NCI-H748 treated with DMSO at 0.1 percent for 48 hours (cell line): ENCODE measurements at places on chromosomes 13 and 19.

DNA sequence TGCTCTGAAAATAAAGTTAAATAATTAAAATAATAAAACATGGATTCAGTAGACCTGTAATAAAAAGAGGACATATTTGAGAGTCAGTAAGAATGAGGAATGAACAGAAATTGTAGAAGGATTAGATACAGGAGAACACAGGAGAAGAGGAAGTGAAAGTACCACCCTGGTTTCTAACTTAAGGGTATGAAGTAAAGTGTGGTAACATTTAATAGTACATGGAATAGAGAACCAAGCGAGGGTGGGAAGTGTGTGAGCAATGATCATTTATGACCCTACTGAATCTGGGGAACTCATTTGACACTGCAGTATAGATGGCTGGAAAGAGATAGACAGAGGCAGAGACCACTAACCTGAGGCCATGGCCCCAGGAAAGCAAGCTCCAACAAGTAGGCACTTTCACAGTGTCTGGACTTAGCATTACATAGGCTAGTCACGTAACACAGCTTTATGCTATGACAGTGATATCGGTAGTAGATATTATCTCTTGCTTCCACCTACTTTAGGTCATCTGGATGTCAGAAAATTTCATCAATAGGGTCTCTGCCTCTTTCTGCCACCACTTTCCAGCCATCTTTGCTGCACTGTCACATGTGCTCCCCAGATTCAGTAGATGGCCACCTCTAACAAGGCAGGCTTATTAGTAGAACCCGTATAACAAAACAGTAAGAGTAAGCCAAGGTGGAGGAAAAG lies 633.9 kb upstream of the MIR17HG start:
- DNase-seq: no peak

GRCh38 chr19:4445963-4446703 lies 11.5 kb downstream of the UBXN6 start:
- DNase-seq: no peak

GRCh38 chr19:6723738-6724137 lies 3.3 kb upstream of the C3 start:
- no peak for DNase-seq

- no peak for DNase-seq
Observed at GRCh38 chr19:34994286-34994642, 5.9 kb upstream of the GRAMD1A start.

- no peak for DNase-seq
Observed at GRCh38 chr13:37942929-37943328, 73.4 kb upstream of the TRPC4 start.

DNA sequence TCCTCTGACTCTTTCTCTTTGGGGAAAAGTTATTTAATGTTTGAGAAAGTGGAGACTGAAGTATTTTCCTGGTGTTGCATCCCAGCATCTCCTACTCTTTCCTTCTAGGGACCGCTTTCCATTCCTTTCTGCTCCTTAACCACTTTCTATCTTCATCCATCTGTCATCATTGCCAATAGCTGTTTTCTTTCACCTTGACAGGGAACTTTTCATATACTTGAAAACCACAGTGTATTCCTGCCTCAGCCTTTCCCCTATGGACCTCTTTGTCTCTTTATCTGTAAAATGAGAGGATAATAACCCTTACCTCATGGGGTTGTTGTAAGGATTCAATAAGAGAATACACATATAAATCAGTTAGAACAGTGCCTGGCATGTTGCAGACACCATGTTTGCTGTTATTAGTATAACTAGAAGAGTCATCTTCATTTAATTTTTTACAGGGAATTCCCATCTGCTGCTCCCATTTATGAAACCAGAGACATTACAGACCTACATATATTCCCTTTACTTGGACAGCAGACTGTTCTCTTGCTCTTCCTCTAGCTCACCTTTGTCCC lies 31.8 kb downstream of the LCP1 start:
- no peak for DNase-seq

DNA sequence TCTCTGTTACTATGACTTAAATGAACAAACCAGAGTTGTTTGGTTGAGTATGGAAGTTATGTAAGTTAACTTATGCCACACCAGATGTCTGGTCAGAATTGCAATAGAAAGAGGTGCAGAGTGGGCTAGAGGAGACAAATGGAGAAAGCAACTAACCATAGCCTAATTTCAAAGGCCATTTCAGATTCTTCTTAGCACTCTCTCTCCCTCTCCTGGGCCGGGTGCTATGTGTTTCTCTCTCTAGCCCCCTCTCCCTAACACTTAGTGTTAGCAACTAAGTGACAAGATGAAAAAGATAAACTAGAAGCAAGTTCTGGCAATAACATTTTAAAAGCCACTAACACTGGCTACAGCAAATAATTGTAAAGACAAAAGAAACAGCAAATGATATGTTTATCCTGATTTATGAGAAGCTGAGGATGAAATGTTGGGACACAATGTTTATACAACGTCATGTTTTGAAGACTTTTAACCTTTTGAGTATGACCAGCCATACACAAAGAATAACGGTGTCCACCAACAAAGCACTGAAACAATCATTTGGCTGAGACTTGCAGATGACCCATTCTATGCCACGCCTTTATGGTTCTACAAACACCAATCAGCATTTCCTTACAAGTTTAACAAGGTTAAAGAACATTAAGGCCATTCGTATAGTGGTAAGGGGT lies 18.6 kb downstream of the SERPINE3 start:
- no peak for DNase-seq

DNA sequence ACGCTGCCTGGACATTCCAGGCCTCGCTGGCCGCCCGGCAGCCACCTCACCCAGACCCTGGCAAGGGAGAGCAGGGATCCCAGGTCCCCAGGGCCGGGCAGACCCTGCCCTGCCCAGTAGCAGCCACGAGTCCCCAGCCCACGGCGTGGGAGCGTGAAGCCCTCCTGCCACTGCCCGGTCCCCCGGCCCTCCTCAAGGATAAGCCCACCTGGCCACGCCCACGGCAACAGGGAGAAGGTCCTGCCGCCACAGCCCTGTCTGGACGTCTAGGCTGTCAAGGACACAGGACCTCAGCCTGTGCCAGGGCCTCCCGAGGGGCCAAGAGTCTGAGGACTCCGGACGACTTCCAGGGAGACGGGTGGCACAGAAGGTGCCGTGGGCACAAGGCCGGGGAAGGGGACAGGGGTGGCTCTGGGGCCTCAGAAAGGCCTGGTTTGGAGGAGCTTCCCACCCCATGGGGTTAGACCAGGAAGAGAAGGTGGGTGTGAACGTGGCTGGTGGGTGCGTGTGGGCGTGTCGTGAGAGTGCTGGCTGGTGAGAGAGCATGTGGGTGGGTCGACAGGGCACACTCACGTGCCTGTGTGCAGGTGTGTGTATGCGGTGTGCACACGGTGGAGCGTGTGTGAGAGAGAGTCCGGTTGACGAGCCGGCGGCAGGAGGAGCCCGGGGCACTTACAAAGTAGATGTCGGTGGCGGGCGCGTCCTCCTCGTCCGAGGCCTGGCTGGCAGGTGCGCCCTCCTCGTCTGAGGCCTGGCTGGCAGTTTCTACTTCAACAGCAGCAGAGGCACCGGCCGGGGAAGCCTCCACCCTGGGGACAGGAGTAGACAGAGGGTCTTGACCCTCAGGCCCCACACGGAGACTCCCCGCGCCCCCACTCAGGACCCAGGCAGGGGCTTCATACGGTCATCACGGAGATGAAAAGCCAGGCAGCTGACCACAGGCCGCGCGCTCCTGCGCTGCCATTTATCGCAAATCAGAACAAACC lies 11.9 kb upstream of the CACTIN start:
- no peak for DNase-seq

GRCh38 chr19:41901707-41902360 lies 18.9 kb downstream of the ARHGEF1 start:
- DNase-seq: no peak
